ENCODE measurements at places on chromosomes 2 and 18.
A peak's percentile ranks its signal among the peaks of the same experiment; 100 is the strongest.

- DNase-seq: no peak
These were observed 65.0 kb downstream of the TCF4 start for GRCh38 chr18:55523001-55523400.

- DNase-seq: no peak
These were observed at the start of gene HTR2B for GRCh38 chr2:231124838-231125568. TSS of gene HTR2B (minus strand) at chr2:231125042. CDS start at chr2:231123764, 1,278 bp downstream.

GRCh38 chr2:128327180-128327964 lies 8.7 kb upstream of the HS6ST1 start:
- no peak for DNase-seq

DNA sequence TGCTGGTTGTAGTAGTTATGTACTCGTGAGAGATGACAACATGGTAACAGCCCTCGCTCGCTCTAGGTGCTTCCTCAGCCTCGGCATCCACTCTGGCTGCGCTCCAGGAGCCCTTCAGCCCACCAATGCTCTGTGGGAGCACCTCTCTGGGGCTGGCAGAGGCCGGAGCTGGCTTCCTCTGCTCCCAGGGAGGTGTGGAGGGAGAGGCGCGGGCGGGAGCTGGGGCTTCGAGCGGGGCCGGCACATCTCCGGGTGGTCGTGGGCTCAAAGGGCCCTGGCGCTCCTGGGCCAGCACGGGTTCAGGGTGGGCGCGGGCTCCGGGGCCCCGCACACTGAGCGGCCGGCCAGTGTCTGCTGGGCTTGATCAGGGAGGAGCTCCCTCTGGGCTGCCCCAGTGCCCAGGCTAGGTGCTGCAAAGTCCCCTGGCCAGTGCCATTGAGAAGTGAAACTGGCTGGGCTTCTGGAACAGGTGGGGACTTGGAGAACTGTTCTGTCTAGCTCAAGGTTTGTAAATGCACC lies 1012.1 kb downstream of the CNTNAP5 start:
- no peak for DNase-seq

- DNase-seq: no peak
These were observed 658.9 kb upstream of the NXPH2 start for GRCh38 chr2:139439100-139439499.

- DNase-seq: no peak
These were observed 53.6 kb downstream of the PKDCC start for GRCh38 chr2:42101206-42102023.

DNA sequence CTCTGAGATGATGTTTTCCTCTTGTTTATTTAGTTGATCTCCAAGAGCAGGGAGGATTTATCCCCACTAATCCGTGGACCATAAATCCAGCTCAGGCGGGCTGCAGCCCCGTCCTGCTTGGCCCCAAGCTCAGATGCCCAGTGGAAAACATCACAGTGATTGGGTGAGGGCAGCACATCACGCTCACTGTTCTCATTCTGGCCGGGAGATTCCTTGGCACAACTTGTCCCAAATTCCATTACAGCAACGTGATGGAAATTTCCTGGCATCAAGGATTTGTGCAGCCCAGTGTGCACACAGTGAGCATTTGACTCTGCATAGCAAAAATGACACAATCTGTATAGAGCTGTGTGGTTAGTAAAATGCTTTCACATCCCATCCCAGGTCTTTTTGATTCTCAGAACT lies 96.8 kb downstream of the VAPA start:
- no peak for DNase-seq

DNA sequence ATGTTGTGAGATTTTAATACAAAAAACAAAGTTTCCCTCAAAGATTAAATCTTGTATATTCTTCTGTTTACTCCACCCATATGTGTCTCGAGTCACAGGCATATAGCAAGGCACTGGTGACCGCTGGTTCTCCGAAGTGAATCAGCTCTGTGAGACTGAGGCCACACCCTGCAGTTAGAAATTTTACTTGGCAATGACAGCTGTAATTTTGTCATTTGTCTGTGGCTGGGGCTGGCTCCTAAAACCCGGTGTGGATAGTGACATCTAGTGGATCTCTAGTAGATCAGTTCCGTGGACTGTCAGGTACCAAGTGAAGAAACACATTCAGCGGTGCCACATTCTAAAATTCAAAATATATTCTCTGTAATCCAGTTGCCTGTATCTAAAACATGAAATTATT lies 278.0 kb downstream of the NEDD4L start:
- peak; percentile 47 for DNase-seq

DNA sequence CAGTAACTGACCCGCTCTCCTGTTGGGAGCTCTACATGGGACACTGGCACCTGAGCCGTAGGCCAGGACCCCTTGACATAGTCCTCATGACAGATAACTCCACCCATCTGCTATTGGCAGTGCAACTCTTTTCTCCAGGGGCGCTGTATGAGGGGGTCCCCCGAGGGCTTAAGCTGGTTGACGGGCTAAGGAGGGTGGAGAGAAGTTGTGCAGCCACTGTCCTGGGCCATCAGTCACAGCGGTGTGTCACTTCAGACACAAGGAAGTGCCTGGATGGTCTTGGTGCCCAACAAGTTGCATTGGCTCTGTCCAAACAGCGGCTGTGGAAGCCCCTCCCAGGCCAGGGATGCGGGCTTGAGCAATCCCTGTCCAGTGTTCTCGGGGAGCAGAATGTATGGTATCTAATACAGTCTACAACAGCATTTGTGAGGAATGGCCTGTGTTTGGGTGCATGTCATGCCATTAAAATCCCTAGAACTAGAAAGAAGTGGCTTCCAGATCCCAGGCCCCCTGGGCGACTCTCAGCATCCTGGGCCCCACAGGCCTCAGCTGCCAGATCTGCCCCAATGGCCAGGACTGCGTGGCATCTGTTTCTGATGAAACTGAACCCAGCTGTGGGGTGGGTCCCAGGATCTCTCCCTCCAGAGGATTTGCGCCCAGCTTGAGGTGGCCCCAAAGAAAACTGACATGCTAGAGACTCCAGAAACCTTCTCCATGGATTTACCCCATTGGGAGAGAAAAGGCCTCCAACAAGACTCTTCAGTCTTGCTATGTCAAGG lies 23.3 kb downstream of the TTC32 start:
- DNase-seq: no peak

- DNase-seq: no peak
These were observed 308.1 kb downstream of the GBX2 start for GRCh38 chr2:235860111-235860510.

DNA sequence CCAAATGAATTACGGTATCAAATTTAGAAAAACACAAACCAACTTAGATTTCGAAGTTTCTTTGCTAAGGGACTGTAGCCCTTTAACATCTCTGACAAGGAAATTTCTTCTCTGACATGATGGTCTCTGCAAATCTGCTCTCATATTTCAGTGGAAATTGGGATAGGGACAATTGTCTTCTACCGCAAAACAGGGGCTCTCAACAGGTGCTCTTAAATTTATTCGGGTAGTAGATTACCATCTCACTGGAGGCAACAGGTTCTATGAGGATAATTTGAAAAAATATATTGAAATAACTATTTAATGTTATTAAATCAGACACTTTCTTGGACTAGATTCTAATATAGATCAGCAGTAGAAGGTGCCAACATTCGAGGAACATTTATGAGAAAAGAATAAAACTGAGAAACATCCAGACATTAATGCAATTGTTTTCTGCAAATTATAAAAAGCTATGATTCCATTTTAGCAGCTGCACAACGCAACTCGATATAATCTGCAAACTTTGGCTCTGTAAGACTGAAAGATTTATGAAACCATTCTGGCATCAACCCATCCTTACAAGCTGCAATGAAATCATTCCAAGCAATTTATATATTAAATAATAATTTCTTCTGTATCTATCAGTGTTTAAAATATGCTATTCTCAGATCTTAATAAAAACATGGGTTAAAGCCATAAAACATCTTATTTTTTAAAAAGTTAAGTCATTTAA lies 10.0 kb upstream of the BCL2 start:
- no peak for DNase-seq

- DNase-seq: no peak
These were observed 112.1 kb downstream of the LTBP1 start for GRCh38 chr2:33058716-33059470.

DNA sequence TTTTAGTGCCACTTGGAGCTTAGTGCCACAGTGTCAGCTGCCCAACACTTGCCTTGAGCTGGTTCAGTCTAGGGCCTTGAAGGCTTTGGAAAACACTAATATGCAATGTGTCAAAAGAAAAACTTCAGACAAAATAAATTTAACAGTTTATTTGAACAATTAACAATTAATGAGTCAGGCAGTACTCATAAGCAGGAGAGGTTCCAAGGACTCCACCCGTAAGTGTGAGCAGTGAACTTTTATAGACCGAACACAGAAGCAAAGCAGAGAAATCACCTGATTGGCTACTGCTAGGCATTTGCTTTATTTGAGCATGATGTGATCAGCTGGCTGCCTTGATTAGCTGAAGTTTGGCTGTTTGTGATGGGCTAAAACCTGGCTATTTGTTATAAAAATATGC lies 49.5 kb upstream of the TBC1D8 start:
- no peak for DNase-seq

DNA sequence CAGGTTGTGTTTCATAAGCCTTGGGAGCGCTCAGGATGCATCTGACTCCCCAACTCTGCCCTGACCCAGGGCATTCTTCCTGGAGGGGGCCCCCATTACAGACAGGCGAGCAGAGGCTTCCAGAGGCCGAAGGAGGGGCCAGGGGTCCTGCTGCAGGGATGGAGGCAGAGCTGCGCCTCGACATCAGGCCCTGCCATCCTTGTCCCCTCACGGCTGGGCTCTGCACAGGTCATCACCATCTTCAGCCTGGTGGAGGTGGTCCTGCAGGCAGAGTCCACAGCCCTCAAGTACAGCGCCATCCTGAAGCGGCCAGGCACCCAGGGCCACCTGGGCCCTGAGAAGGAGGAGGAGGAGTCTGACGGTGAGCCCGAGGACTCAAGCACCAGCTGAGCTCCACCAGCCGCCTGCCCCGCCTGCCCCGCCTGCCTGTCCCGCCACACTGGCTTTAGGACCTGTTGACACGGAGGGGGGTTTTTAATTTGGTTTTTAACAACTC lies 42.3 kb upstream of the ALPP start:
- no peak for DNase-seq

GRCh38 chr2:219912491-219912921 lies 285.1 kb downstream of the SLC4A3 start:
- no peak for DNase-seq

- no peak for DNase-seq
These were observed 50.1 kb downstream of the CD226 start for GRCh38 chr18:69897397-69898108.

- DNase-seq: no peak
These were observed 85.8 kb downstream of the CERS6 start for GRCh38 chr2:168541858-168542257.

GRCh38 chr2:58557176-58557575 lies 316.1 kb upstream of the FANCL start:
- no peak for DNase-seq

GRCh38 chr18:24095976-24096375 lies 42.9 kb upstream of the CABYR start:
- DNase-seq: no peak

DNA sequence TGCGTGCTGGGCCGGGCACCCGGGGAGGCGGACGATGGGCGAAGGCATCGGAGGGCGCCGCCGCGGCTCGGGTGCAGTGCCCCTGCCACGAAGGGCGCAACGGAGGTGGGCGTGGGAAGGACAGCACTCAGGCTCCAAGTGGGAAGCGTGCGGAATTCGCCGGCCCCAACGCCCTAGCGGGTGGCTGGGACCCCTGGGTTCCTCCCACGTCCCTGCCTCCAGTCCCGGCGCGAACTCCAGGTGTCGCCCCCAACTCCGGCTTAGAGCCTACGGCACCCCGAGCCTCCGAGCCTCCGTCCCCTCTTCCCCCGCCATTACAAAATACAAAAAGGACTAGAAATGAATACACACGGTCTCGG lies 1.3 kb downstream of the CYP27C1 start:
- DNase-seq: no peak

GRCh38 chr2:45541450-45541849 lies 69.6 kb downstream of the SRBD1 start:
- no peak for DNase-seq

DNA sequence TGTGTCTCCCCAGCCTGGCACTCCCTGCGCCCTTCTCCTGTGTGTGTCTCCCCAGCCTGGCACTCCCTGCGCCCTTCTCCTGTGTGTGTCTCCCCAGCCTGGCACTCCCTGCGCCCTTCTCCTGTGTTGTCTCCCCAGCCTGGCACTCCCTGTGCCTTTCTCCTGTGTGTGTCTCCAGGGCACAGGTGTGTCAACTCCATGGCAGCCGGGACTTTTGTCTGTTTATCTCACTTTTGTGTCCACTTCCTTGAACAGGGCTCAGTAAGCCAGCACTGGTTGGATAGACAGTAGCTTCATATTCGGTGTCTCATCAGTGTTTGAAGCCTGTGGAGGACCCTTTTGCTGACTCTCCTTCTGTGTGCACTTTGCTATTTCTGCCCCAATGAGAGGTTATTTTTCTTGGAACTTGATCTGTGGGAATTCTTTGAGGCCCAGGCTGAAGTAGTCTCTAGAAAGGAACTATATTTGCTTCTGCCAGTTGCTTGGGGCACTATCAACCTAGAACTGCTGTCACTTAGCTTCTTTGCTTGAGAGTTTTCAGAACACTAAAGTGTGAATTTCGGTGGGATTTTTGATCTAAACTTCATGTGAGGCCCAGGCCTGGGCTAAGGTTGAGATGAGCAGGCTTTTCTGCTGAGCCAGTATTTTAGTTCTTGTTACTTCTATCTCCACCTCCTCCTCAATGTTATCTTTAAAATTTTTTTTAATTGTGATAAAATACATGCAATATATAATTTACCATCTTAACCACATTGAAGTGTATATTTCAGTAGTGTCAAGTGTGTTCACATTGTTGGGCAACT lies 8.3 kb upstream of the ASB1 start:
- no peak for DNase-seq

DNA sequence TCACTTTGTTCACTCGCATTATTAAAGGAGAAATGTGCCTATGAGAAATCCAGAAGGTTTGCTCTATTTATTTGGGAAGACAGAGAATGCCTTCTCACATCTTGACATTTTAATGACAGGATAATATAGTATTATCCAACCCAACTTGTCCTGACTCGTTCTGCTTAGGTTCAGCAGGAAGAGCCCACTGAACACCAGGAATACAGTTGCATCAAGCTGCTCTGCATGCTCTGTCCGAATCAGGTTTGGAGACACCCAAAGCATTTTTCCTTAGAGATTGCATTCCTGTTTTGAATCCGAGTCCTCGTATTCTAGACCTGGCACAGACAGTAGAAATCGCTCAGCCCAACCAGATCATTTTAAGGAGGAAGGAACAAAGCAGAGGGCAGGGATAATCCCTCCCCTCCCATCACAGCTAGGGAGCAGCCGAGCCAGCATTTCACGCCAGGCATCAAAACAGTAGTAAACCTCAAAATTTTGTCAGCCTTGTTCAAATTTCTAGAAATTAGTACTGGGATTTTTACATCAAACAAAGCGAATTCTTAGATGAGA lies 837.4 kb upstream of the ID2 start:
- no peak for DNase-seq

- no peak for DNase-seq
These were observed 181.1 kb downstream of the TMEM163 start for GRCh38 chr2:134537702-134538101.

GRCh38 chr2:134254824-134255223 lies 952 bp downstream of the MGAT5 start:
- no peak for DNase-seq

DNA sequence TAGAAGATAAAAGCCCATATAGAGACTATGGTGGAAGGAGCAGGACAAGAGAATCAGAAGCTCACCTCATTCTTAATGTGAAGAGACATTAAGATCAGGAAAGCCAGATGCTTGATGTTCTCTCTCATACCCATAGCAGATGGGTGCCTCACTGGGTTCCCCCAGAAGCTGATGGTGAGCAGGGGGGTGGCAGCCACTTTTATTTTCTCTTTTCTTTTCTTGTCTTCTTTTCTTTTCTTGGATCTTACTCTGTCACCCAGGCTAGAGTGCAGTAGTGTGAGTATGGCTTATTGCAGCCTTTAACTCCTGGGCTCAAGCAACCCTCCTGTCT lies 14.8 kb upstream of the CXCR4 start:
- DNase-seq: no peak
